T-helper 22 cell (primary cell): ENCODE measurements at places on chromosomes 6 and 20.

- no peak for DNase-seq
These were observed 39.5 kb downstream of the CRISP1 start for GRCh38 chr6:49826743-49827406.

- no peak for DNase-seq
These were observed 14.4 kb upstream of the TREM2 start for GRCh38 chr6:41177287-41177686.

DNA sequence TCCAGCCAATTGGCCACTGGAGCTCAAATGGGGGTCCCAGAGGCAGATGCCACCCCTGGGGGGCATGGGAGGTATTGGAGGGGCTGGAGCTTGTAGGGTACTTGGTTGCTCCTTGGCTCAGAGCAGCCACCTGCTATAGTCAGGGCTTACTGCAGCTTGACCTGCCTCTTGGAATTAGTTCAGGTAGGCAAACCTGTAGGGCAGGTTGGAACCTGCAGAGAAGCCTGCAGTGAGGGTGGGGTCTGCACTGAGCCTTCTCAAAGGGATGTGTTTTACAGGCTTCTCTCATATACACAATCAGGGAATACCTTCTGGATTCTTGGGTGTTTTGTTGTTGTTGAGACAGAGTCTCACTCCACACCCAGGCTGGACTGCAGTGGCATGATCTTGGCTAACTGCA lies 94.2 kb upstream of the MYL9 start:
- no peak for DNase-seq

DNA sequence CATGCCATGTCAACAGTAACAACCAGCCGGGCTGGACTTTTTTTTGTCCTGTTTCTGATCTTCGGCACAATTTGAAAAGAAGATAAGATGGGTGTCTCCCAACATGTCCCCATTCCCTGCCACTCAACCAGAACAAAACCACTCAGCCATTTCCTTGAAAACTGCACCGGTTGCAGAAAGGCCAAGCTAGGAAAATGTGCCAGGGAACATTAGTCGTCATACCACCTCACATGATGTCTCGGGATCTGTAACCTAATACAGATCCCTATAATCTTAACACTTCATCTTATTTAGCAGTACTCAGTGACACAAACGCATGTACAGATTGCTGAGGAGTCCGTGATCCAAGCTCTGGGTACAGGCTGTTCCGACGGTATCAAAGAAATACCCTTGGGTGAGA lies 46.5 kb downstream of the ALDH8A1 start:
- DNase-seq: no peak

- no peak for DNase-seq
These were observed 10.3 kb upstream of the ZNF831 start for GRCh38 chr20:59153355-59153681.

DNA sequence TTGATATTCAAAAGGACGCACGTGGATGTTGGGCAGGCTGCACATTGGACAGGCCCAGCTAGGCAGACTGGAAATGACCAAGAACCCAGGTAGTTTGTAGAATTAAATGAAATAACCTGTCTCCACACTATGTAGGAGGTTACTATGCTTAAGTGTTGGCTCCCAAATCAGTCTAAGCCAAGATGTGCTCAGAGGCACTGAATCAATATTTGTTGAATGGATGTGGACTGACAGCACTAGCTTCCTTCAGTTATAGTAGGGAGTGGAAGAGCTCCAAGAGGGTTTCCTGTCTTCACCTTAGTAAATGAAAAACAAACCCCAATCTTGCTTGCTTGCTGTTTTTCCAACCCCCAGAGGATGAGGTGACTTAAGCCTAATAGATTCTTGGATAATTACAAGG lies 180.5 kb downstream of the JARID2 start:
- DNase-seq: no peak

- no peak for DNase-seq
These were observed 34.2 kb upstream of the SUPT3H start for GRCh38 chr6:45411959-45412358.

DNA sequence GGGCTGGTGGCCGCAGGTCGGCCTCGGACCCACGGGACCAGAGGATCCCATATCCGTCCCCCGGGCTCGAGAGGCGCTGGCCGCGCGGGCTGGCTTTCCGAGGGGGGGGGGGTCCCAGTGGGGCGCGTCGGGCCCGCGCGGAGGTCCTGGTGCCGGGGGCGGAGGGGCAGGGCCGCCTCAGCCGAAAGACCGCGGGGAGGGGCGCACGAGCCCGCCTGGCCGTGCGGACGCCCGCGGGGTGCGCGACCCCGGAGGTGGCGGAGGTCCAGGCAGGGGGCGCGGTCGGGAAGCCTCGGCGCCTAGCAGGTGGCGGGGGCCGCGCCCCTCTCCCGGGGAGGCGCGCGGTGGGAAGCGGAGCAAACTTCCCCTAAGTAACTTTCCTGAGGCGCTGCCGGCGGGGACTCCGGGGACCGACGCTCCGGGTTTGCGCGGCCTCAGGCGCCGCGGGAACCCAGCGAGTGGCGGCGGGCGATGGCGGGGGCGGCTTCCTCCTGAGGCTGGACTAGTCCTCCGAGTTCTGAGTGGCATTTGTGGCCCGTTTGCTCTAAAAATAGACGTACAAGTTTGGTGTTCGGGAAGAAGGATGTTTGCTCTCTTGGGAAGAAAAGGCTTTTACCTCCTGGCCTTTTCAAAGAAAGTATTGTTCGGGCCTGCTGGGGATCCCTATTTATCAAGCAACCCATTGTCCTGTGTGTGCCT lies 26.5 kb upstream of the BTBD3 start:
- no peak for DNase-seq

DNA sequence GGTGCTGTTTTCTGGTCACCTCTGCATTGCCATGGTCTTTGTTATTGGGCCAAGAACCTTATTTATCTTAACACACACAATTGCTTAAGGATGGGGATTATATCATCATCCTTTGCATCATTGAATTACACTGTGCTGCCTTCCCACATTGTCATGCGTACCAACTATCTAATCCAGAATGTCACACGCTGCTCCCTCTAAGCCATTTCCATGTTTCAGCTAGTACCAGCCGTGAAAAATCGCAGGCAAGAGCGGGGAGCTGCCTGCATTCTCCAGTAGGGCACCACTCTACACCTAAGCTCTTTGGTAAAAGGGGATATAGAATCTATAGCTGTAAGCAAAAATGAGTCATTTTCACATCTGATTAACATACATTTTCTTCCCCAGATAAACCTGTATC lies 277.0 kb downstream of the PRL start:
- no peak for DNase-seq

- no peak for DNase-seq
These were observed 69.8 kb upstream of the RALGAPA2 start for GRCh38 chr20:20782231-20782630.

DNA sequence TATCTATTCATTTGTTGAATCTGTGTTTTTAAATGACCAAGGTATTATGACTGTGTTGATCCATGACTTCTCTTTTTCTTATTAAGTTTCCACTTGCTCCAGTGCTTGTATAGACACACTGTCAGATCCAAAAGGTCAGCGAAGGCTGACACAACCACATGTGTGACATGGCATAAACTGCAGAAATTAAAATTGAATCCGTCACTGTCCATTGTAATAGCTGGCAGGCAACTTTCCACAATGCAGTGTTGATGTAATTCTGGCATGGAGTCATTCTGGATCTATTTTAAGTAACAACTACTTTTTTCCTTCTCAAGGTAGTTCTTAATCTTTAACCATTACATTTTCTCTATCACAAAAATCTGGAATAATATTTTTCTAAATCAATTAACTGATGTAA lies 145.3 kb downstream of the AIG1 start:
- DNase-seq: no peak

- DNase-seq: no peak
These were observed 152.1 kb upstream of the RALGAPA2 start for GRCh38 chr20:20864351-20865096.

DNA sequence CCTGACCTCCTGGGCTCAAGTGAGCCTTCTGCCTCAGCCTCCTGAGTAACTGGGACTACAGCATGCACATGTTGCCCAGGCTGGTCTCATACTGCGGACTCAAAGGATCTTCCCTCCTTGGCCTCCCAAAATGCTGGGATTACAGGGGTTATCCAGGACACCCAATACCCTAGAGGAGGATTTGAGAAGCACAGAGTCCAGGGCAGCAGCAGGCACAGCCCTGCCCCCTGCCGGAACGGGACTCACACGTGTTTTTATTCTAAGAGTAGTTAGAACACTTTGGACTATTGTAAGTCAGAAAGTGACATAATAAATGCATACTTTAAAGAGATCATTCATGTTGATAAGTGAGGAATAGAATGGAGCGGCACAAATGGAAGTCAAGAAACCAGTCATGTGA lies 80.2 kb downstream of the C6orf118 start:
- DNase-seq: no peak

- DNase-seq: no peak
These were observed 4.8 kb downstream of the BMP7 start for GRCh38 chr20:57261457-57262251.

- DNase-seq: no peak
These were observed 73.4 kb downstream of the ISM1 start for GRCh38 chr20:13294522-13294921.

GRCh38 chr20:20897922-20898321 lies 185.5 kb upstream of the RALGAPA2 start:
- no peak for DNase-seq

DNA sequence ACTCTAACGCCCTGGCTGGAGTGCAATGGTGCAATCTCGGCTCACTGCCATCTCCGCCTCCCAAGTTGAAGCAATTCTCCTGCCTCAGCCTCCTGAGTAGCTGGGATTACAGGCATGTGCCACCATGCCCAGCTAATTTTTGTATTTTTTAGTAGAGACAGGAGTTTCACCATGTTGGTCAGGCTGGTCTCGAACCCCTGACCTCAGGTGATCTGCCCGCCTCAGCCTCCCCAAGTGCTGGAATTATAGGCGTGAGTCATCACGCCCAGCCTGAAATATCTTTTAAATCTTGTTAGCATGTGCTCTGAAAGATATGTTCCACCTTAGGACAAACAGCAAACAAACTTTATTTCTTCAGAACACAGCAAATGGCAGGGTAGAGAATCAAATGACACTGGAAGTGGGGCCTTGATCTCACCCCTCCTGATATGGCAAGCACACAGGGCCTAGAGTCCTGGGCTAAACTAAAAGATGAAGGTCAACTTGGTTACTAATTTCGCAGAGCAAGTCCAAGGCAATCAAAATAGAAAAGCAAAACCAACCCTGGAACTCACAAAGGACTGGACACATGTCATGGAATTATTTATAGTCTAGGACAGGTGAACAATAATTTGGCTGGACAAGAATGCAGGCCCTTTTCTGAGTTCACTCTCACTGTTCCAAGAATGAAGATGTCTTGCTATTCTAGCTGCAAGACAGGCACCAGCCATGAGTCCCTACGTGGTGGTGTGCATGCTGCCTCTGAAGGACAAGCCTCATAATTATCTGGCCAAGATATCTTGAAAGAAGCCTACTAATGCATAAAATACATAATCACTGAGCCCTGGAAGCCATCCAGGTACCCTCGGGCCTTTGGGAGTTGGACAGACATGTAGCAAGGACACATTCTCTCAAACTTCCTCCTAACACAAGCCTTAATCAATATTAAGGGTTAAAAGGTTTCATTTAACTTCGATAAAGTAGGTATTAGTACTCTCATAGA lies 35.6 kb downstream of the B4GALT5 start:
- no peak for DNase-seq

- DNase-seq: no peak
These were observed 368.9 kb upstream of the JARID2 start for GRCh38 chr6:14876778-14877613.

DNA sequence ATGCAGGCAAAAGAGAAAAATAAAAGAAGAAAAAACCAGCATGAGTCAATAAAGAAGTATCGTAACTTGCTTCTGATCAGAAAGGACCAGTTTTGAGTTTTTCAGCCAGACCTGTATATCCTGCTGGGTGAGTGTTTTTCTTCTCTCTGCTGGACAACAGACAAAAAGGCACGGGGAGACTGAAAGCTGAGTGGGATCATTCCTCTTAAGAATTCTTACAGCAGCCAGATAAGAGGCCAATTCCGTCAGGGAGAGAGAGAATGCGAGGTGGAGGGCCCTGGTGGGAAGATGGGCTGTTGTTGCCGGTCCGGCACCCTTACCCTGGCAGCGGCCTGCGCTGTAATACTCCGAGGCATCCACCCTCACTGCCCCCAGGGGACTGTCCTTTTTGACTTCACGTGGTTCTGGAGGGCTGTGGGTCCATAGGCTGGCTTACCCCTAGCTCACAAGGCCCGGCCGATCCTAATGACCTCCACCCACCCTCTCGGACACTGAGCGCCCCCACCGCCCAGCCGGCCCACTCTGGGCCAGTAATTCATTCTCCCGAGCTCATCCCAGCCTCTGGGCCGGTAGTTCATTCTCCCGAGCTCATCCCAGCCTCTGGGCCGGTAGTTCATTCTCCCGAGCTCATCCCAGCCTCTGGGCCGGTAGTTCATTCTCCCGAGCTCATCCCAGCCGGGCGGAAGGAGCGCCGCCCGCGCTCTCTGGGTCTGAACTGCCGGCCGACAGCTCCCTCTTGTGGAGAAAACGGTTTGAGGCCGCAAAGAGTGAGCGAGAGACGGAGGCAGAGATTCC lies 118.3 kb upstream of the SIRPA start:
- peak; percentile 55 for DNase-seq

DNA sequence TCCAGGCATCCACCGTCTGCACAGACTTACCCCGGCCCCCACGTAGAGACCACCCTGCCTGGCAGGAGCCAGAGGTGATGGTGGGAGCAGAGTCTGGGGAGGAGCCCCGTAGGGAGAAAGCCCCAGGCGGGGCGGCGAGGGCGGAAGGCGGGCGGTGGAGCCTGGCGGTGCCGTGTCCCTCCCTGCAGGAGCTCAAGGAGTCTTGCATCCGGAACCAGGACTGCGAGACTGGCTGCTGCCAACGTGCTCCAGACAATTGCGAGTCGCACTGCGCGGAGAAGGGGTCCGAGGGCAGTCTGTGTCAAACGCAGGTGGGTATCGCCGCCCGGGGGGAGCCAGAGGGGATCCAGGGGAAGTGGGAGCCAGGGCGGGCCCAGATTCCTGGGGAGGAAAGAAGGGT lies 6.0 kb downstream of the CLPSL1 start:
- DNase-seq: no peak

- no peak for DNase-seq
These were observed 33.4 kb downstream of the TTLL9 start for GRCh38 chr20:31903627-31904386.

DNA sequence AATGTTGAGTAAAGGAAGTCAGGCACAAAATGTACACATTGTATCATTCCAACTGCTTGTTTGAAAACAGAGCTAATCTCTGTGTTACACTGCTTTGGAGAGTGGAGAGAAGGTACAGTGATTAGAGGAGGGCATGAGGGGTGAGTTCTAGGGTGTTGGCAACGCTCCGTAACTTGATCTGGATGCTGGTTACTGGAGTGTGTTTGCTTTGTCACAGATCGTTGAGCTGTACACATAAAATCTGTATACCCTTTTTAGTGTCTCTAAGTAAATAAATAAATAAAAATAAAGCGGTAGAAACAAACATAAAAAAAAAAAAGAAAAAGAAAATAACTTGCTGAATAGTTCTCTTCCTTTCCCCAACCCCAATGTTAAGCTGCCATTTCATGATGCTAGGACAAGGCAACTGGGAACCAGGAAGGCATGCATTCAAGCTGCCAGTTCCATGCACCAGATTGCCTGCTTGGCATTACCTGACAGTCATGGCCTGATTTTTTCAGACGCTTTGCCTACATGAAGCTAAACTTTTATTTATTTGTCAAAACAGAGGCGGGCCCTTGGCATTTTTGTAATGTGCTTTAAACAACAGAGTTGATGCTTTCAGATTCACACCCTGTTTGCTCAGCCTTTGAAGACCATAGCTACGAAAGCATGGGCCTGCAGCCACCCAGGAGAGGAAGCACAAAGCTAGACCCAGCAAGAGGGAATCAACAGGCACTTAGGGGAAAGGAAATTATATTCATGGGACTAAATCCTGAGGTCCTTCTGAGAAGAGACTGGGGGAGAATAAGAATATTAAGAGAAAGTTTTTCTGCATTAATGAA lies 21.2 kb downstream of the TNFRSF21 start:
- DNase-seq: no peak

GRCh38 chr6:33427585-33428223 lies 7.8 kb downstream of the SYNGAP1 start:
- peak; percentile 62 for DNase-seq
